ENCODE measurements at places on chromosomes 16 and 17.

GRCh38 chr17:10620823-10621222 is 36.3 kb downstream of the MYH3 start:
- DNase-seq = no peak

GRCh38 chr17:82007495-82008257 is 15.0 kb downstream of the CENPX start:
- DNase-seq = no peak

GRCh38 chr17:13001991-13002615 is 15.7 kb downstream of the ELAC2 start:
- no peak for DNase-seq

DNA sequence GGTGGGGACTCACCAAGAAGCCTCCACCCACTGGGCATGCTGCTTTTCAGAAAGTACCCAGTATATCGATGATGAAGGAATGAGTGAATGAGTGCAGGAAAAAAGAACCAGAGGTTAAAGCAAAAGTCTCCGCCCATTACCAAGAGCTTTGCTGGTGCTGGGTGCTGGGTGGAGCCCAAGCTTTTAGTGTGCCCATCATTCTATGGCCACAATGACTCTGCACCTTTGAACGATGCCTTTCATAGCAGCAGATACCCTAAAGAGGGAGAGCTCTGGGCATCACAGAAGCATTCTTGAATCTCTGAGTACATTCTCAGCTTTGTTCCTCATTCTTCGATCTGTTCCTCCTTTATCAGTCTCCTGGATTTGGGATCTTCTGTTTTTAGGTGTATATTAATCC is 450.7 kb upstream of the CCL2 start:
- DNase-seq = no peak

DNA sequence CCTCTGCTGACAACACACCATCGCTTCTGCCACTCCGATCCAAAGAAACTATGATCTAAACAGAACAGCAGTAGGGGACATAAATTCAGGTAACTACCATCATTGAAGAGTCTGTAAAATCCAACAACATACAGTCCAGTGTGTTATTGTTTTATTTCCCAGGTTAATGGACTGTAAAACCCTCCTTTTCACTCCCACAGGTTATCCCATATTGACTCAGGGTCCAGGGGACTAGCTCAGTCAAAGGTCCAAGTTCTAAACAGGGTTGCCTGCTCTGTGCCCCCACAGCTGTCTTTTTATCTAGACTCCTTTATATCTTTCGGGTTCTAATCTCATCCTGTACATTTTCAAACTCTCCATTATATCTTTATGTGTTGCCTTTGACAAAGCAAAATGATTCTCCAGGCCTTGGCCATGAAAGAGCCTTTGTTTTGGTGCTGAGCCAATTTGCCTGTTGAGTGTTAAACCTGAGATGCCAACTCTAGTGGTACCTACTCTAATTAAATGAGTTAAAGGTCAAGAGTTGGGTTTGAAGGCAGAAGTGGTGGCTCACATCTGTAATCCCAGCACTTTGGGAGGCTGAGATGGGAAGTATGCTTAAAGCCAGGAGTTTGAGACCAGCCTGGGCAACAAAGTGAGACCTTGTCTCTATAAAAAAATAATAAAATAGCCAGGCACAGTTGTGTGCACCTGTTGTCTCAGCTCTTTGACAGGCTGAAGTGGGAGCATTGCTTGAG is 80.5 kb downstream of the SNX11 start:
- DNase-seq = no peak

DNA sequence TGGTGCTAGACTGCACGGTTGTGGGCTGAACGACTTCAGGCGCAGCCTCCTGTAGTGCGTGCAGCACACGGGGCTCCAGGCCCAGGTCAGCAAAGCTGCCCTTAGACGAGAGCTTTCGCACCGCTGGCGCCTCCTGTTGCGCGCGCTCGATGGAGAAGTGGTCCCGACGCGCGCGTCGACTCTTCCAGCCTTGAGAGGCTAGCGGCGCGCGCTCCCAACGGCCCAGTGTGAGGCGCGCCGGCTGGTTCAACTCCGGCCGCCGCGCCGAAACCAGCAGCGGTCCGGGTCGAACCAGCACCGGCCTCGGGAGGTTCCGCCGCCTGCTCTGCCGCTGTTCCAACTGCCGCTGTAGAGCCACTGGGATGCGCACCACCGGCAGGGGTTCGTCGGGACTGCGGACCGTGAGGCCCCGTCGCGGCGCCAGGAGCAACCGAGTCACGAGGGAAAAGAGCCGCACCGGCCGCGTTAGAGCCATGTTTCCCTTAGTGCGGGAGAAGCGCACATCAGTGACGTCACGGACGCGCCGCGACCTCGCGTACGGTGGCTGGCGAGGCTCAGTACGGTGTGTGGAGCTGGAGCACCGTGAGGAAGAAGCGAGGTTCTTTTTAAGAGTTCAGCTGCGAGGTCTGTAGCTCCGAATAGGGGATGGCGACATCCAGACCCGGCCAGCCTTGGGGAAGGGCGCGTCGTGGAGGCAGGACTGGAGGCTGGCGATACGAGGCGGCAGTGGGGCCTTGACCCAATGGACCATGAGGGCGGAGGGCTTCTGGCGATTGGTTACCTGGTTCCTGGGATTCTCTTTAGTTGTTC is at the start of the genes DDX28 and DUS2:
TSS of gene DDX28 (minus strand) at position 505 of the 810 bp plus-strand sequence. CDS start at position 475, 30 bp downstream.
TSS of gene DUS2 (plus strand) at position 557 of the 810 bp plus-strand sequence. CDS start 14,740 bp downstream, outside the sequence.
- no peak for DNase-seq

GRCh38 chr17:73759734-73760438 is 115.6 kb upstream of the SDK2 start:
- DNase-seq = no peak

- DNase-seq = no peak
Observed at GRCh38 chr17:34400301-34400931, 37.4 kb upstream of the CCL1 start.

GRCh38 chr17:47687748-47688147 is 6.2 kb upstream of the TBKBP1 start:
- no peak for DNase-seq

DNA sequence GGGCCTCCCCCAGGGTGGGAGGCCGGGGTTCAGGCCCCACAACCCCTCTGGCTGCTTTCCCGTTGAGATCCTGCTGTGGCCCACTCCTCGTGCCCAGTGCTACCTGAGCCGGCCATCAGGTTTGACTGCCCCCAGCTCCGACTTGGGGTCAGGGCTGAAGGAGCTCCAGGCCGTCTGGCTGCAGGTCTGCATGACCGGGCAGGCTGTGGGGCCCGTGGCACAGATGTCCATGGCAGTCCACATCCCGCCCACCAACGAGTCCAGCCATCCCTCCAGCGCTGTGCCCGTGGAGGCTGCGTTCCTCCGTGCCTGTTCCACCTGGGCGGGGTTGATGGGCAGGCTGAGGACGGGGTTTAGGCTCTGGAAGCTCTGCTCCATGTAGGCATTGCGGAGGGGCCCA is 362.2 kb downstream of the XYLT1 start:
- DNase-seq = no peak

GRCh38 chr16:48963306-48963705 is 318.3 kb downstream of the CBLN1 start:
- DNase-seq = no peak

- DNase-seq = no peak
Observed at GRCh38 chr16:56048425-56049105, 142.7 kb upstream of the GNAO1 start.

GRCh38 chr17:20103454-20104446 is 94.6 kb downstream of the SPECC1 start:
- no peak for DNase-seq

- no peak for DNase-seq
Observed at GRCh38 chr17:2071455-2072281, 16.8 kb downstream of the HIC1 start.

- DNase-seq = no peak
Observed at GRCh38 chr16:68499006-68499405, 40.1 kb upstream of the ZFP90 start.

DNA sequence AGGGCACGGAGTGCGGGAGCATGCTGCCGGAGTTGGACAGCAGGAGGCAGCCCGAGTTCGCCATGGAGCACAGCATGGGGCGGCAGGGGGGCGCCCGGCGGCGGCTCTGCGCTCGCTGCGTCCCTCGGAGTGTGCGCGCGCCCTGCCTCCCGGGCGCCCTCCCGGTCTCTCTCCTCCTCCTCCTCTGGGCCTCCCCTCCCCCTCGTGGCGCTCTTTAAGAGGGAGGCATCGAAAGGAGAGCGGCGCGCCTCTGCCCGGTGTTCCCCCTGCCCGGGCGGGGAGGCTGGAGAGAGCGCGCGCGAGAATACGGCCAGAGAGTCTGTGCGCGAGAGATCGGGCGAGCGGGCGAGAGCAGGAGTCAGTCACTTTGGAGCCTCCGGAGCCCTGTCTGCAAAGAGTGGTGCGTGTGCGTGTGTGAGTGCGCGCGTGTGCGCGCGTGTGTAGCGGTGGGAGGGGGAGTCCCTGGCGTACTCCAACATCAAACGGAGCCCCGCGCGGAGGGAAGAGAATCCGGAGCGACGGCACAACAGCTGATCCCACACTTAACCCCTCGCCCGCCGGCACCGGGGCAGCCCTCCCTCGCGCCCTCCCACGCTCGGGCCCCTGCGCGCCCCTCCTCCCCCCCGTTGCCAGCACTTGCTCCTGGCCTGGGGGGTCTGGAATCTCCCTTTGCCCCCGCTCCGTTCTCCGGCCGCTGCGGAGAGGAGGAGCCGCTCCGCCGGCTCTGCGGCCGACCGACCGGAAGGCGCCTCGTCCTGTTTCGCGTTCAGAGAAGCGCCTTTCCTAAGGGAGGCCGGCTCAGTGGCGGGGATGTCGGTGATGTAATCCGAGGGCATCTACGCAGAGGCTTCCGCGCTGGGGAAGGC is 108.9 kb downstream of the ENGASE start:
- no peak for DNase-seq

DNA sequence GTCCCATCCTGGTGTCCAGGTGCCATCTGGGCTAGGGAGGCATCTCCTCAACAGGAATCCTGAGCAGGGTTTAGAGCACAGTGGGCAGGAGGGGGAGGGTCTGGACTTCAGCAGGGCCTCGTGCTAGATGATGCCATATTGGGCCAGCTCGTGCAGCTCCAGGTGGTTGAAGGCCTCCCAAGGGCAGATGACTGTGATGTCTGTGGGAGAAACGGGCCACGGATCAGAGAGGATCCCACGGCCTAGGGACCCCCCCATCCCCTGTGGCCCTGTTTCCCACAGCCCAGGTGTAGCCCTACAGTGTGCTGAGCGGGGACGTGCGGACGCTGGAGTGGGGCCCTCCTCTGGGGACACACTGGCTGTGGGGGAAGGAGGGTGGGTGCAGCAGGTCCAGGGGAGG is 5.4 kb downstream of the PDE6G start:
- no peak for DNase-seq

DNA sequence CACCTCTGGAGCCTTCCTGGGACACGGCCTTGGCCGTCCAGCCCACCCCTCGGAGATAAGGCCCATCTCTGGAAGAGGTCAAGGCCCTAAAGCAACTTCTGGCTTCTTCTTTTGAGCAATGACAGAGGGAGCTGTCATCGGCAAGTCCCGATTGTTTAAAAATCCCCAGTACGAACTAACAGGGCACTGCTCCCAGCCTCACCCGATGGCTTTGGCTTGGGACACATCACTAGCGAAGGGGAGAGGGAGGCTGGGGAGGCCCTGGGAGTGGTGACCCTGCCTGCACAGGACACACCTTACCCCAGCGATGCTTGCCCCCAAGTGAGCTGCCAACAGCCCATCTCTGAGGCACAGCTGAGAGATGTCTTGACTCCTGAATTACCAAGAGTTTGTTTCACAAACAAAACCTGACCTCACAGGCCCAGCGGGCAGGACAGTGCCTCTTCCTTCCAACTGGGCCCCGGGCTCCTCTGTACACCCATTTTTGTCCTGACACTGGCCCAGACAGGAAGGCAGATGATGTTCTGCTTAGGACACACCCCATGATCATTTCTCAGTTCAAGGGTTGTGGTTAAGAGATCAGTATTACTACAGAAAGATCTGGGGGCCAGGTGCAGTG is 4.8 kb downstream of the SYNGR2 start:
- DNase-seq = no peak

DNA sequence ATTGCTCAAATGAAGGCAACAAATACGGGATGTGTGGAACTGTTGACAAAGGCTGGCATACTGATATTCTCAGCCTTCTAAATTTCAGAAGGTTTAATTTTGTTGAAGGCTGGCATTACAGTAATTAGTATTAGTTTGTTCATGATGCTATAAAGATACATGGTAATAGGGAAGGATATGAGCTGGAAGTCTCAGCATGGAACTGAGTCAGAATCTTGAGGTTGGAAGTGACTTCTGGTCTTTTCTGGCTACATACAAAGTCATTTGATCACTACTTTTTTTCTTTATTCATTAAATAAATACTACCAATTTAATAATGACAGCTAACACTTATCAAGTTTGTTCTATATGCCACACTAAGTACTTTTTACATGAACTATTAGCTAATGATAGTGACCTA is 22.6 kb downstream of the RABEP1 start:
- no peak for DNase-seq

- no peak for DNase-seq
Observed at GRCh38 chr17:44444735-44445105, 55.3 kb upstream of the ITGA2B start.

DNA sequence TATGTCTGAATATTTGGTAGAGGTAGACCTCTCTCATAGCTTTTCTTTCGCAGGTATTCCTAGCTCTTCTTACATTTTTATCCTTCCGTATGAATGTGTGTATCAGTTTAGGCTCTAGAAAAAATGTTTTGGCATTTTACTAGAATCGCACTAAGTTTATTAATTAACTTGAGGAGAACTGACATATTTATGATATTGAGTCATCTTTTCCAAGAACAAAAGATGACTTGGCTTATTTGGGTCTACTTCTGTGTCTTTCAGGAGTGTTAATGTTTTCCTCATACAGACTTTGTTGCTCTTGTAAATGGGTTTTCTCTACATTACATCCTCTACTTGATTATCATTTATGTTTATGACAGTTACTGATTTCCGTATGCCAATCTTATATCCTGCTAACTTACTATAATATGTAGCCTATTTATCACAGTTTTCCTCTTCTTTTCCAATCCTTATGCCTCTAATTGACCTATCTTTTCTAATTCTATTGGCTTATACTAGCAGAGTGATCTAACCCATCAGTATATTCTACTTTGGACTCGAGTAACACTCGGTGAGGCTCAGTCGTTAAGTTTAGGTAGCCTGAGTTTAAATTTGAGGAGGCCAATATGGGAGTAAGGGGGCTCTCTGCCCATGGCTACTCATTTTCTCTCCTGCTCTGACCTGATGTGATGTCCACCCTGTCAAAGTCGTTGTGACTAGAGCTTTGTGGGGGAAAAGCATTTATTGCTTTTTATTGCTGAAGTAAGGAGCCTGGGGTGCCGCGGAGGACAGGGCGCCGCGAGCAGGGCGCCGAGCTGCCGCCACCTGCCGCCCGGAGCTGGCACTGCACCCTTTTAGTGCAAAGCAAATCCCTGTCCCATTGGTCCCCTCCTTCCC is 20.0 kb downstream of the ST6GALNAC1 start:
- no peak for DNase-seq

GRCh38 chr17:181245-182049 is at the start of gene DOC2B:
DOC2B (minus strand) TSS chr17:181650; CDS start chr17:181479, 171 bp downstream.
- DNase-seq = no peak

GRCh38 chr16:11977376-11978041 is 975 bp downstream of the SNX29 start:
- DNase-seq = no peak

Measured in cortex of kidney (tissue), 1 donor.